ENCODE measurements at places on chromosomes 11 and 22.

- DNase-seq, result no peak
Observed at GRCh38 chr11:64746486-64746885, 2.5 kb upstream of the RASGRP2 start.

DNA sequence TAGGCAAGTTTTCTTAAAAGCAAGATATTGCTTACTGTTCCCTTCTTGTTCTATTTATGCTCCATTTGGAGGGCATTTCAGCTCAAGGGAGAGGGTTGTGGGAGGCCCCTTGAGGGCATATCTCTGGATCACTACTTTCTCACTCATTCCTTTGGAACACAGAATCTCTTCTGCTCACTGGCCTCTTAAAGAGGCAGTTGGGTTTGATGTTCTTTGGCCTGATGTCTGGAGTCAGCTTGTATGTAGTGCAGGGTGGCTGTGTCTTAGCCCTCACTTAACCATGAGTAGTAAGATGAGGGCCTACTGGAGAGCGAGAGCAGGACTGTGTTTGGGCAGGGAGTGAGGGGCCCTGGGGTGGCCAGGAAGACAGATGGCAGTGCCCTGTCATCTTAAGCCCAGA, 3.6 kb downstream of the INCENP start:
- no peak for DNase-seq

DNA sequence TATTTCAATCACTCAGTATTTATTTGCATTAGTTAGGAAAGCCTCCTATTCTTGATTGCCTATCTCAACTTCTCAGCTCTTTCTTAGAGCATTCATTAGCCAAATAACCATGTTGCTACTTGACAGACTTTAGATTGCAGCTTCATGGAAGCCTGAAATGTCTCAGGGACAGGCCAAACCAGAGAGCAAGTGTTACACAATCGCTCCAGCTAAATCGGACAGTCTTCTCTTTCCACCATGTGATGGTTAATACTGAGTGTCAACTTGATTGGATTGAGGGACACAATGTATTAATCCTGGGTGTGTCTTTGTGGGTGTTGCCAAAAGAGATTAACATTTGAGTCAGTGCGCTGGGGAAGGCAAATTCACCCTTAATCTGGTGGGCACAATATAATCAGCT, 106.5 kb upstream of the DRD2 start:
- DNase-seq, result no peak

DNA sequence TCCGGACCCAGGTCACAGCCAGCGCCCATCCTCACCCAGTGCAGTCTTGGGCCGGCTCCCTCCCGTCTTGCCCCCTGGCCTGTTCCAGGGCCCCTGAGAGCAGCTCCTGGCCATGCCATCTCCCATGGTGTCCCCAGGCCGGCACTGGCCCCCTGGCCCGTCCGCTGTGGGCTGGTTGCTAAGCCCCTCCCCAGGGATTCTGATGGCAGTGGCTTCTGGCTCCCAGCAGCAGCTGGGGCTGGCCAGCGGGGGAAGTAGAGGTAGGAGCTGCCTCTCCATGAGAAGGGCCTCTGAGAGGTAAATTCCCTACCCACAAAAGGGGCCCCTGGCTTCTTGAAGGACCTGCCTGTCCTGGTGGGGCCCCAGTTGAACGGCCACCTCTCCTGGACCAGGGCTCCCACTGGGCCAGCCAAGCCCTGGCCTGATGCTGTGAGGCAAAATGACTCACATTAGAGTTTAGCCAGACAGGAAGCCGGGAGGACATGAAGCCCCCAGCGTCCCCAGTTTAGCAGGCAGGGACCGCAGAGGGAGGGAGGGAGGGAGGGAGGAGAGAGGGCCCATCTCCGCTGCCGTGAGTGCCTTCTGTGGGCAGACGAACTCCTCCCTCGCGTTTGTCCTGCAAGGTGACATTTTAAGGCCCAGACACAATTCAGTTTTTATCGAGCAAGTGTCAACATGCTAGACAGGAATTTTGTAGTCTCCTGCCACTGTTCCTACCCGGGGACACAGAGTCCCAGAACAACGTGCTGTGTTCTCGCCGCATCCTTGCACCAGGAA, 32.9 kb upstream of the GAL start:
- DNase-seq, result no peak

GRCh38 chr11:95337175-95337957, 106.4 kb upstream of the SESN3 start:
- peak; percentile 67 for DNase-seq

DNA sequence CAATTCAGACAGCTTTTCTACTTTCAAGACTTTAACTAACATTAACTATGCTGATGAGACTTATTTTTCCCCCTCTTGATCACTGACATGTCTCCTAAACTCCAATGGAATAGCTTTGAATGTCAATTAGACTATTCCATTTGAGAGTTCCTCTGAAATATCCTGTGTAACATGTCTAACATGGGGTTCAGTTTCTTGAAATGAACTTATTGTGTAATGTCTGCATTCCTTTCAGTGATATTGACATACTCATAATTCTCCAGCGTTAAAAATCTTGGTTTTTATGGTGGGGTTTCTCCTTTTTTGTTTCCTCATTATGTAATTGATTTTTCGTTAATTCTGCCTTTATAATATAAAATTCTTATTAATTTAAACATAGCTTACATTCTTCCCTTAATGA, 37.7 kb upstream of the SPTBN2 start:
- no peak for DNase-seq

GRCh38 chr11:76787911-76788596, 4.9 kb downstream of the TSKU start:
- DNase-seq, result no peak

GRCh38 chr22:49010070-49010863, 817.4 kb downstream of the BRD1 start:
- no peak for DNase-seq

DNA sequence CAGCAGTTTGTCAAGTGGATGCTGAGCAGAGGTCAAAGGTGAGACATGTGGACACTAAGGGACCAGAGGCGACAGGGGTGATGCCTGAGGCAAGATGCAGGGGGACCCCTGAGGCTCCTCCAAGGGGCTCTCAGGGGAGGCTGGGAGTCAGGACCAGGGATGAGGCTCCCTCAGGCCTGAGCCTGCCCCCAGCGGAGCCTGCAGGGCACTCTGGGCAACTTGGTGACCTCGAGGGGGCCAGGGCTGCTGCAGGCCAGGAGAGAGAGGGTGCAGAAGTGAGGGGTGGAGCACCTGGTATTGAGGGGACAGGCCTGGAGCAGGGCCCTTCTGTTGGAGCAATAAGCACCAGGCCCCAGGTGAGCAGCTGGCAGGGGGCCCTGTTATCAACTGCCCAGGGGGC, 6.1 kb downstream of the EHBP1L1 start:
- no peak for DNase-seq

GRCh38 chr22:50482107-50483074, 1.0 kb downstream of the ADM2 start:
- no peak for DNase-seq

GRCh38 chr11:128684549-128685401, 9.1 kb upstream of the FLI1 start:
- DNase-seq, result no peak

DNA sequence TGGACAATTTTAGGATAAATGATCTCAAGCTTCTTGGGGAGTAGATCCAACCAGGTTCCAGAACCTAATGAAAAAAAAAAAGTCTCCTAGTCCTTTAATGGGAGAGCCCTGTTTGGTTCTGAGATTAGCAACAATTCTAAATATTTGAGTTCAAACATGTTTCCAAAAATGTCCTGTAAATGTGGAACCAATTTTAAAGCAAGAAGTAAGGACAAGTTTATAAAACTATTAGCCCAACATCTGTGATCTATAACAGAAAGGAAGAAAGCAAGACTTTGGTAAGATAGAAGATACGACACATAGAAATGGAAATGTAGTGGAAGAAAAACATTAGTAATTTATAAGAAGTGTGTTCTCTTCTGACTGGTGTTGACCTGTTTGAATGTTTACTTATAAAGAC, 79.7 kb upstream of the SLC5A12 start:
- no peak for DNase-seq

- DNase-seq, result no peak
Observed at GRCh38 chr22:28464127-28464526, 215.5 kb downstream of the TTC28 start.

- DNase-seq, result no peak
Observed at GRCh38 chr22:42587588-42588175, 27.0 kb downstream of the POLDIP3 start.

DNA sequence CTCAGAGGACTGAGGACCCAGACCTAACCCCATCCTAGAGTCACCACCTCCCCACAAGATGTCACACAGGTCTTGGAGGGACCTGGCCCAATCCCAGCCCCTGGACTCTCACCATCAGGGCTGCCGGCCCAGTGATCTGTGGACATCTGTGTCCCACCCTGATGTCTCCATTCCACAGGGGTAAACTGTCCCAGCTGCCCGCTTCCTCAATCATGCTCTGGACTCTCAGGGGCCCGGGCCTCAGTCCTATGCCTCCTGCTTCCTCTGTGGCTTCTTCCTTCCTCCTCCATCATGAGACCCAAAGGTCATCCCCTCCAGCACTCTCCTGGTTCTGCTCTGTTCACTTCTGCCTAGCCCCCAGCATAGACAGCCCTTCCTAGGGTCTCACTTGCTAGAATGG, 32.2 kb downstream of the ARAP1 start:
- DNase-seq, result no peak

DNA sequence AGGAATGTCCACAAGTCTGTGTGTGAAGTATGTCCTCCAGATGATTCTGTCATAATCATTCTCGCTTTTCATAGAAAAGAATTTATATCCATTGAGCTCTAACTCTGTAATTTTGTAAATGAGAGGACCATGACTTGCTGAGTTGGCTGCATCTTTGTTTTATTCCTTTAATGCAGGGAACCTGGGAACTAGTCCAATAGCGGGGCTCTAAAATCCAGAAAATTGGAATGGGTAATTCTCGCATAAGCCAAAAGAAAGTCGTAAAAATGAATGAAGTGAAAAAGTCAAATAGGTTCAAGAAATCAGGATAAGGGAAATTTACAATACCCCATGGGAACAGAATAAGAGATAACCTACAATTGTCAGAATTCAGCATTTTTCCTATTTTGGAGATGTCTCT, 232.5 kb downstream of the RAB38 start:
- no peak for DNase-seq

DNA sequence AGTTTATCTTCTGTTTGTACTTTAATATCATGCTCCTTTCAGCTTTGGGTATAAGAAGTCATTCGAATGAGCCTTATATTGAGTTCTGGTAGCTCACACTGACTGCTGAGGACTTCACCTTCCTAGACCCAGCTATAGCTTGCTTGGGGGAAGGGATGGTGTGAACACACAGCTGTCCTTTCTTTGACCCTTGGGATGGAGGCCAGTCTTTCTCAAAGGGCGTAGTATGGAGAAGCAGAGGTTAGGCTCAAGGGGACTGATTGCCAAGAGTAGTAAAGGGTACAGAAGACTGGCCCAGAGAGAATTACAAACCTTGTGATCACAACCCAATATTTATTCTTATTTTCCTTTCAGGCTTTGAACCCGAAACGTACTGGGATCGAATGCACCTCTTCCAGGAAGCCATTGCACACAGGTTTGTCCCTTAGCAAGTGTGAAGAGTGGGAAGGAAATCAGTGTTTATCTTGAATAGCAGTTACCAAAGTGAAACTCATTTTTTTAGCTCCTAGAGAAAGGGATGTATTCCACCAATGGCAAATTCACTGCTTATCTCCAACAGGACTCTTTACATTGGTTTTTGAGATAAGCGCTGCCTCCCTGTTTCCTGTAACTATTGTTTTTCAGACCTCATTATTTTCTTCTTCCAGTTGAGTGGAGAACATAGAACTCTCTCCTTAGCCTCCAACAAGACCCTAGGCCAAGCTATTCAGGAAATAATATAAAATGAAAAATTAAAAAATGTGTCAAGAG, 42.8 kb upstream of the YWHAH start:
- DNase-seq, result no peak

DNA sequence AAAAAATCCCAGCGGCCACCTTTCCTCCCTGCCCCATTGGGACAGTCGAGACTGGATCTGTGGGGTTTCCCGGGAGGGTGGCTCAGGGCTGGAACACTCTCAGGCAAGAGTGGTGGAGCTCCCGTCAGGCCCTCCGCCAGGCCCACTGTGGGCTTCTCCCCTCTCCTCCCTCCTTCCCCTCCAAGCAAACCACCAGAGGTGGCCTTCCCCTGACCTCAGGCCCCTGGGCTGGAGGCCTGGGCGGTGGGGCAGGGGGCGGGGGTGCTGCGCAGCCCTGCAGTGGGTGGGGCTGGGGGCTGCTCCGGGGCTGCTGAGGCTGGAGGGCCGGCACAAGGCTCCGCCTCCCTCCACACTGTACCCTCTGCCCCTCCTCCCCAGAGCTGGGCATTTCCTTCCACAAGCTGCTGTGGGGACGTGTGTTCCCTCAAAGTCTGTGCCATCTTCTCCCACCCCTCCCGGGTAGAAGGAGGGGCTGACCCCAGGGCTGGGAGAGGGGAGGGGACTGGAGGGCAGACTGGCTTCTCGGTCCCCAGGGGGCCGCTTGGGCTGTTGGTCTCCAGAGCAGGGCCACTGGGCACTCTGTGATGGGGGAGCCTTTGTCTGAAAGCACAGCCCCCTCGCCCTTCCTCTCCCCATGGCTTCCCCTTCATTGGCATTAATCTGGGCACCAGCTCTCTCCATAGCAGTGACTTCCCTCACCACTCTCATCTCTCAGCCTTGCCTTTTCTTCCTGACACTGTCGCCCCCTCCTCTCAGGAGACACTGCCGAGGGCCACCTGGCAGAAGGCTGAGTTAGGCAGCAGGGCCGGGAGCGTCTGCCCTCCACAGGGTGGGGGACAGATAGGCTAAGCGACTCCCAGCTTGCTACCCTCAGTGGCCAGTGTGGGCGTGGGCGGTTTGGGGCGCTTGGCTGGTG, 7.1 kb downstream of the RCOR2 start:
- DNase-seq, result no peak

DNA sequence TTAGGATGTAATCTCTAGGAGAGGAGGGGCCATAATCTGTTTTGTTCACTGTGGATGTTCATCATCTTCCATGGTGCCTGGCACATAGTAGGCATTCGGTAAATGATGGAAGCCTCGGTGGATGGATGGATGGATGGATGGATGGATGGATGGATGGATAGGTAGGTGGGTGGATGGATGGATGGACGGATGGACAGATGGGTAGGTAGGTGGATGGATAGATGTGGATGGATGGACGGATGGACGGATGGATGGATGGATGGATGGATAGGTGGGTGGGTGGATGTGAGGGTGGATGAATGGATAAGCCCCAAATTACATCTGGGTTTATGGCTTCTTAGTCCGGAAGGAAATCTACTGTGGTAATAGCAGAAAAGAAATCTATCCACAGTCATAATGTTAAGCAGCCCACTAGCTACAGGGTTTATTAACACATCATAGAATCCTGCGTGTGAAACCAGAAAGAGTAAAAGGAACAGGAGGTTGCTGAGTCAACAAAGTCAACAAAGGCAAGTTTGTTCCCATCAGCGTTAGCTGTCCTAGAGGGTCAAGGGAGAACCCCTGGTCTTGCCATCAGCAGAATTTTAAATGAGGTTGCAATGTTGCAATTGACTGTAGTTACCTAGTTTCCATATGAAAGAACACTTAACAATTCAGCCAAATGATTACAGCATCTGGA, 82.8 kb downstream of the C11orf91 start:
- DNase-seq, result no peak

DNA sequence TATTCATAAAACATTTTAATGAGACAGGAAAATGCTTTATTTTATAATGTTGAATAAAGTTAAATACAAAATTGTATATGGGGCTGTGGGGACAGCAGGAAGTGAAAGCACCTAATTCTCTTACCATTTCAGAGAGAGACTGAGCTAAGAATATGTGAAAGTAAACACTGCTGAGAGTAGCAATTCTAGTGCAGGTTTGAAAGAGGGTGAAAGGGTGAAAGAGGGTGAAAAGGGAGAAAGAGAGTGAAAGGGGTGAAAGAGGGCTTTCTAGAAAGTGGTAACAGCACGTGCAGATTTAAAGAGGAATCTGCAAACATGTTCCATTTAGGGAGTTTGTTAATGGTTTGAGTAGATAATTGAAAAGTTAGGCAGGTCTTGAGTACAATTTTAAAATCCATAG, 652.0 kb upstream of the CCDC90B start:
- DNase-seq, result no peak

Measured in amygdala (tissue), 56 donors.